DMS153 (cell line): ENCODE measurements at places on chromosomes 4 and X.

DNA sequence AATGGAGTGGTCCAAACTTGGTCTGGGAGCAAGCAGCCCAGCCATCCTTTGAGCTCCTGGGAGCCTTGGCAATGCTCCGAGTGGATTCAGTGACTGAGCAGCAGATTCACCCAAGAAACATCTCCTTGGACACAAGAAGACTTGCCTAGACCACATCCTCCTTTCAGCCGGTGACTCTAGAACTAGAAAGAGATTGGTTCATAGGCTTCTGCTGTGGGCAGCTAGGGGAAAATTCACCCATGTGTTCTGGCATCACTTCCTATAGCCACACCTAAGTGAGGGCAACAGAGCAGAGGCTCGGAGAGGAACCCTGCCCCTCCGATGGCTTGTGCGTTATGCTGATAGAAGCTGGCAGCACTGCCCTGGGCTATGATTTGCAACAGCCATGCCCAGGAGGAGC, 16.0 kb downstream of the ZNF275 start:
- no peak for DNase-seq

GRCh38 chr4:60743654-60744053, 456.5 kb upstream of the ADGRL3 start:
- no peak for DNase-seq

DNA sequence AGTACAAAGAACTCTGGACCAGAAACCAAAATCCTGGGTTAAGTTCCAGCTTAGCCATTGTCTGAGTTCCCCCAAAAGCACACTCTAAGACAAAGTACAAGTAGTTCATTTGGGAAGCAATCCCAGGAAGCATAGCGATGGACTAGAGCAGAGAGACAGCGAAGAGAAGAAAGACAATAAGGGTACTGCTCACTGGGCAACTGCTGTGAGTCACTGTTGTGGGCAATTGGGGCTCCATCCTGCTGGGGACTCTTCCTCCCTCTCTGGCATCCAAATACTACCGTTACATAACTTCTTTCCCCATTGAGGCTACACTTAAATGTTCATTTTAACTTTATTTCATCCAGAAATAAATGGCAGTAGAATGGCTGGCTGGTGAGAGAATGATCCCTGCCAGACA, 14.1 kb downstream of the SRPX start:
- DNase-seq = no peak

GRCh38 chrX:72713130-72713529, 976 bp downstream of the PHKA1 start:
- no peak for DNase-seq

GRCh38 chr4:171334549-171334948, 478.7 kb upstream of the GALNTL6 start:
- no peak for DNase-seq

- no peak for DNase-seq
These were observed 6.6 kb downstream of the NKX1-1 start for GRCh38 chr4:1399508-1400190.

DNA sequence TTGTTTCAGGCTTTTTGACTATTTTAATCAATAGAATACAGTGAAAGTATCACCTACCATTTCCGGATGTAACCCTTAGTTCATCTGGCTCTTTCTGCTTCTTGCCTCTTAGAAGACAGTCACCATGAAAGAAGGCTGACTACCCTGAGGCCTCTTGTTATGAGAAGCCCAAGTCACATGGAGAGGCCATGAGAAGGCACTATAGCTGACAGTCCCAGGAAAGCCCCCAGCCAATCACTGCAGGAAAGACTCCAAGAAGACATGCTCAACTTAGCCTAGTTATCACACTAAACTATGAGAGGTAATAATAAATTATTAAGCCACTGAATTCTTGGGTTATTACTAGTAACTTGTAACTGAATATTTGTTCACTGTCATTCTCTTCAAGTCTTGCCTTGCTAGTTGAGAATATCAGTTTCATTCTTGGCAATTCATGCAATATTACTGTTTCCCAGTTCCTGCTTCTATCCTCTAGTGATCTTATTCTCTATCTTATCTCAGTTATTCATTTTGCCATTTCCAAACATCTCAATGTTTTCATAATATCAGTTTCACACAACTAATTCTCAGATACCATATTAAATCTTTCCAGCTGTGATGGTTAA, 57.1 kb upstream of the GUCY1A1 start:
- DNase-seq = no peak

GRCh38 chrX:46865281-46865680, 28.4 kb downstream of the RP2 start:
- DNase-seq = no peak

- DNase-seq = no peak
These were observed 231.4 kb upstream of the ANKRD50 start for GRCh38 chr4:124943938-124944337.

- no peak for DNase-seq
These were observed 85.9 kb downstream of the STK32B start for GRCh38 chr4:5137226-5137625.

GRCh38 chrX:84259868-84260267, 71.9 kb upstream of the RPS6KA6 start:
- DNase-seq = no peak

DNA sequence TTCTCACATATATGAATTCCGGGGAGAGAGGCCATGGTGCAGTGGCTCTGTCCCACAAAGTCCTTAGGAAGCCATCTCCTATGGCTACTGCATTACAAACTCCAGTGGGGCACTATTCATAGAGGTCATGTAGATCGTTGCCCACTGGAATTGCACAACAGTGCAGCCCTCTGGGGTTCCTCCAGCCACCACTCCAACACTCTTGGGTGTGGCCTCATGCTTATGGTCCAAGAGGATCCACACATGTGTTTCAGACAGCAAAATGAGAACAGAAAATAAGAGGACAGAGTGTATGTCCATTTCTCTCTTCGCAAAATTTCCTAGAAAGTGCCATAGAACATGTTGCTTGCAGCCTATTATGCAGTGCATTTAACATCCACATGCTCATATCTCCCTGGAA, 444.2 kb upstream of the FAM241A start:
- DNase-seq = no peak

DNA sequence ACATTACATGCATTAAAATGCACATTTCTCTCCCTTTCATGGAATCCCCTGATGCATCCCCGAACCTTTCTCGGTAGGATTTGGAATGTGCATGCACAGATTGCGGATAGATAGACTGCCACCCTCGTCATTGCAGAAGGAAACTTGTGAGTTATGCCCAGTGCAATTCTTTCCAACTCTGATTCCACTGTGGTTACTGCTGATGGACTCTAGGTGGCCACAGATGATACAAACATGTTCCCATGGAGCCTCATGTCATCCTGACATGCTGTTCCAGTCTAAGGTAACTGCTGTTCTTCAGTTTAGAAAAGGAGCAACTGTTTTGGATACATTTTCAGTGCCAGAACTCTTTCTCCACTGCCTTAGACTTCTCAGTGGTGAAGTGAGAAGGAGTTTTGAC, 9.1 kb upstream of the VCX3B start:
- no peak for DNase-seq
